Thoracic aorta (tissue), 2 donors: ENCODE measurements at places on chromosomes 6 and 20. TPM values are rescaled to one million over a fixed set of nuclear protein-coding genes. Genes with fewer than 3 reads are reported as not detected.

Gene CPXM1
- total RNA-seq: not detected

Gene DEFB132
- total RNA-seq: not detected

Gene HCK
- total RNA-seq: 29.0 TPM

Gene PPP1R16B
- total RNA-seq: 7.3 TPM

Gene ZNF311
- 0.35 TPM for total RNA-seq

Gene C6orf52
- total RNA-seq: not detected

Gene SNAP25
- total RNA-seq: 4.7 TPM

Gene C6orf141
- 0.42 TPM for total RNA-seq

Gene MUC22
- not detected for total RNA-seq

Gene RNF144B
- total RNA-seq: 24.3 TPM

Gene BAG2
- total RNA-seq: 15.7 TPM

Gene SIM1
- not detected for total RNA-seq

Gene C2
- total RNA-seq: 13.8 TPM

Gene CRIP3
- not detected for total RNA-seq

Gene ASIP
- total RNA-seq: not detected

Gene SLC13A3
- 4.9 TPM for total RNA-seq

Gene PFDN6
- total RNA-seq: 31.9 TPM

Gene MOG
- not detected for total RNA-seq

Gene CARMIL1
- total RNA-seq: 60.4 TPM

Gene LY86
- 4.5 TPM for total RNA-seq

Gene XKR7
- not detected for total RNA-seq

Gene MUC21
- not detected for total RNA-seq

Gene ADAT2
- total RNA-seq: 12.3 TPM

Gene ELMO2
- total RNA-seq: 55.2 TPM

Gene PTCRA
- total RNA-seq: not detected

Gene FAM217A
- not detected for total RNA-seq

Gene RIPOR2
- 6.0 TPM for total RNA-seq

Gene PNLDC1
- total RNA-seq: not detected

Gene LRFN2
- not detected for total RNA-seq

Gene SIRPD
- total RNA-seq: not detected

Gene BMP5
- not detected for total RNA-seq

Gene MTFR2
- not detected for total RNA-seq

Gene OOEP
- not detected for total RNA-seq

Gene ZC2HC1B
- total RNA-seq: not detected

Gene STK4
- 47.9 TPM for total RNA-seq

Gene CD24
- 6.6 TPM for total RNA-seq

Gene GINS1
- not detected for total RNA-seq

Gene CLPSL1
- total RNA-seq: not detected

Gene VWA7
- 0.68 TPM for total RNA-seq

Gene BHLHE23
- not detected for total RNA-seq

Gene ZNF165
- total RNA-seq: not detected

Gene ULBP2
- total RNA-seq: 0.41 TPM

Gene MAPK13
- total RNA-seq: 5.5 TPM

Gene PACRG
- not detected for total RNA-seq

Gene RIPPLY2
- not detected for total RNA-seq

Gene GSTA3
- total RNA-seq: not detected

Gene TMEM200A
- 9.7 TPM for total RNA-seq

Gene RFX6
- not detected for total RNA-seq

Gene BTNL2
- total RNA-seq: not detected

Gene C20orf141
- total RNA-seq: not detected
